ENCODE measurements at places on chromosomes 16 and 17. TPM values are rescaled to one million over a fixed set of nuclear protein-coding genes. Genes with fewer than 3 reads are reported as not detected.

PRAC2 gene
- not detected for total RNA-seq

KRTAP2-3 gene
- not detected for total RNA-seq

MEIOC gene
- 0.25 TPM for total RNA-seq

ARL17A gene
- 8.6 TPM for total RNA-seq

CCL16 gene
- not detected for total RNA-seq

CCR7 gene
- 0.25 TPM for total RNA-seq

CDH3 gene
- 10.1 TPM for total RNA-seq

CSH1 gene
- total RNA-seq: not detected

PAFAH1B1 gene
- 363 TPM for total RNA-seq

TOM1L1 gene
- 10.1 TPM for total RNA-seq

KRTAP9-4 gene
- total RNA-seq: not detected

SGCA gene
- total RNA-seq: 0.25 TPM

JUP gene
- total RNA-seq: 46.7 TPM

CCL11 gene
- not detected for total RNA-seq

OGFOD1 gene
- 27.0 TPM for total RNA-seq

KRTAP17-1 gene
- not detected for total RNA-seq
